ENCODE measurements at places on chromosomes 4 and X.

DNA sequence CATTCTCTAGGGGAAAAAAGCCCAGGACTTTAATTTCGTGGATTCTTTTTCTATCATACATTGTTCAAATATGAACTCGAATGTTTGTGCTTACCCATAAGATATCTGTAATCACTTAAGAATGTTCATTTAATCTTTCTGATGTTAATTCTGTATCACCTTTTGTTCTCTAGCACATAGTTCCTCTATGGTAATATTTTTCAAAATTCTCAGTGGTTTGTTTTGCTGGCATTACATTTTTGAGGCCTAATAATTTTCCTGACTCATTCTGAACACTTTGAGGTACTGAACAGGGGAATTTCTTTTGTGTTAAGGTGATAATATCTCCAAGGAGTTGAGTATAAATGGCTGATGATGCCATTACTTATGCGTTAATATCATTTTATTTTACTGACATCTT, 490.7 kb upstream of the PITX2 start:
- no peak for DNase-seq

GRCh38 chrX:137172317-137172948, 138.6 kb upstream of the GPR101 start:
- DNase-seq: no peak

DNA sequence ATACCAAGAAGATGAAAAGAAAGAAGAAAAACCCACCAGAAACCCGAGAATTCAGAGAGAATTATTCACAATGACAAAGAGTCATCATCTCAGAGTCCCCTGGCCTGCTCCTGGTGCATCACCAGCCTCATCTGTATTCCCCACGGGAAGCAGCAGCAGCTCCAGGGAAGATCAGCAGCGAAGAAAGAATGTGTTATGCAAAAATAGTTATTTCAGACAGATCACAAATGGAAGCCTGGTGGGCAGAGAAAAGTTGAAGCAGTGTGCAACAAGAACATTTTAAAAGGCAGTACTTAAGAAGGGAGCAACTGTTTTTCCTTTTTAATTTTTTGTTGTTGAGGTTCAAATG, 189.2 kb downstream of the PPP3CA start:
- DNase-seq: no peak

- DNase-seq: no peak
These were observed 674.8 kb upstream of the INTU start for GRCh38 chr4:126957987-126958386.

DNA sequence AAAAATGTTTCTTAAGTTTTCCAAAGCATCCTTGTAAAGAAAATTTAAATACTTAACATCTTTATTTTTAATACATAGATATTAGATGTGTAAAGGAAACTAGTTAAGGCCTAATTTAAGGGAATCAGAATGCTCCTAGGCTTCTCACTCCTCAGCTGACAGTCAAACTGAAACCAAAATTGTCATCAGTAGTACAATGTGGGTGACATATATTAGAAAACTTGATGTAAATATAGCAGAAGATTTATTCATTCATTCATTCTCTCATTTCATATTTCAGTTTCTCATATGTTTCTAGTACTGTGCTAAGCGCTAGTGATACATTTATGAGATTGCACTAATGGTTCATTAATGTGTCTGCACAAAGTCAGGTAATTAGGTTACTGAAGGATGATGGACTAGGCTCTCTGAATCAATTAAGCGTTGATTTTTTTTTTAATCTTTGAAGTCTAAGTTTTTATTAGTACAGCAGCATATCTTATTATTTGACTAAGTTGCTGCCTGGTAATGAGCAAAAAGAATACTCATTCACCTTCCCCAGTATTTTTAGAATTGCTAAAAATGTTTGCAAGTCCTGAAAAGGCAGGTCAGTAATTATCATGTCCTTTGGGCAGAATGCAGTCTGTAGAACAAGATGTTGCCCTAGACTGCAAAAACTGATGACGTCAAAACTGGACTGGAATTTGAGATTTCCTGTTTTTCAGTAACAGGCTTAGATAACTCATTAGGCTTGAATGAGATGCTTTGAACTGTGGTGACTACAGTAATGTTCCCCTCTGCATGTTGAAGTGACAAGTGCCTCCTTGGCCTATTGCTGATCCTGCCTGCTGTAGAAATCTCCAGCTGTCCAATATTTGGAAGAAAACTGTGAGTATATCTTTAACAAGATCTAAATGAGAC, 128.7 kb downstream of the ARHGAP24 start:
- DNase-seq: peak; percentile 2

GRCh38 chr4:57168982-57169381, 58.8 kb upstream of the IGFBP7 start:
- no peak for DNase-seq

DNA sequence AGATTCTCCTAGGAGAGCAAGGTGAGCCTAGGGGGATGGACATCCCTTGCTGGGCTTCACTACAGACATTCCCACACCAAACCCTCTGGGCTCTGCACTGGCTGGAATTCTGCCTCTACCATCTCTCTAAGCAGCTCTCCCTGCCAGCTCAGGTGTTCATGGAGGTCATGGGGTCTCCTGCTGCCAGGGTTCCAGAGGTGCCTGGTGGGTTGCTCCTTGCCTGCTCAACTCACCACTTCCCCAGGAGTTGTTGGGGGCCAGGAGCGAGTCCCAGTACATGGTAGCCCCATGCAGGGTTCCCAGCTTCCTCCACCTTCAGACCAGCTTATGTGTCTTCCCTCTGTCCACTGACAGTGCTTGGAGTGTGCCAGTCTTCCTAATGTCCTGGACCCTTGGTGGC, 167.8 kb upstream of the PAQR3 start:
- no peak for DNase-seq

GRCh38 chrX:70998411-70999027, 67.6 kb upstream of the SLC7A3 start:
- DNase-seq: no peak

- DNase-seq: peak; percentile 36
These were observed 25.4 kb downstream of the SEC31A start for GRCh38 chr4:82865592-82865991.

GRCh38 chrX:2251211-2251610, 249.6 kb downstream of the DHRSX start:
- DNase-seq: no peak

- no peak for DNase-seq
These were observed 52.7 kb downstream of the TBC1D9 start for GRCh38 chr4:140703463-140703862.

GRCh38 chrX:154714925-154715324, 36.0 kb downstream of the GAB3 start:
- DNase-seq: no peak

- DNase-seq: no peak
These were observed 1.4 kb downstream of the PLXNB3 start for GRCh38 chrX:153765138-153766079.

- no peak for DNase-seq
These were observed 32.6 kb downstream of the STAG2 start for GRCh38 chrX:123993904-123994635.

GRCh38 chr4:1279253-1279652, 10.4 kb upstream of the MAEA start:
- DNase-seq: no peak

DNA sequence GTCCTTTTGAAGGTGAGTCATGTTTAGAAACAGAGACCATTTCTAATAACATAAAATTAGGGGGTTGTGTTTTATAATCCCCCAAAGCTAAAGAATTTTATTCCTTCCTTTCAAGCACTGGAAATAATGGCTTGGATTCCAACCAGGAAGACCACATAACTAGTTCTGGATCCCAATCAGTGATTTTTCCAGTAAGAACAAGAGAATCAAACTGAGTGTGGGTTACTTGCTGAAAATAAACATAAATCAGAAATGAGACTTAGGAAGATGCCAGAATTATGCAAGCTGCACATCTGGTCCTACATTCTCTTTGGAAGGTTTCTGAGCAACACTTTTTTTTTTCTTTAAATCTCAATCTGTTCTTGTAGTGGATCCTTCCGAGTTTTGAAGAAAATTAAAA, 76.3 kb downstream of the SOWAHB start:
- DNase-seq: peak; percentile 65

GRCh38 chr4:122632396-122633143, 11.7 kb upstream of the IL21 start:
- no peak for DNase-seq

GRCh38 chr4:40350627-40351227, 15.6 kb downstream of the CHRNA9 start:
- DNase-seq: no peak

- DNase-seq: no peak
These were observed 1.9 kb downstream of the CCDC110 start for GRCh38 chr4:185469580-185470154.

DNA sequence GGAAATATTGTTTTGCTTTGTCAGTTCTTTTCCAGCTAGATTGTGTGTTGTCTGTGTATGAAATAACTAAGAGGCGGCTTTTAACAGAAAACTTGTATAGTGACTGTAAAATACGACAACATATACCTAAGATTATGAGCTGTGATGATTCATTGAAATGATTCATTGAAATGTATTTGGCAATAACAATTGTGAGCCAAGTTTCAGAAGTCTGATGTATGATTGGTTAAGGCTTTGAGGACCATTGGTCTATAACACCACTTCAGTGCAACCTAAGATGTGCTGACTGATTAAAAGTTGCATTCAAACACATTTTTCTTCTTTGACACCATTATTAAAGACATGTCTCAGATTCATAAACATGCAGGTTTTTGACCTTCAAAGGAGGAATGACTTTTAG, 76.6 kb downstream of the PTPN13 start:
- peak; percentile 62 for DNase-seq

GRCh38 chrX:48684134-48684533, 535 bp downstream of the WAS start:
- no peak for DNase-seq

GRCh38 chr4:73387552-73387951, 16.5 kb upstream of the ALB start:
- DNase-seq: no peak

DNA sequence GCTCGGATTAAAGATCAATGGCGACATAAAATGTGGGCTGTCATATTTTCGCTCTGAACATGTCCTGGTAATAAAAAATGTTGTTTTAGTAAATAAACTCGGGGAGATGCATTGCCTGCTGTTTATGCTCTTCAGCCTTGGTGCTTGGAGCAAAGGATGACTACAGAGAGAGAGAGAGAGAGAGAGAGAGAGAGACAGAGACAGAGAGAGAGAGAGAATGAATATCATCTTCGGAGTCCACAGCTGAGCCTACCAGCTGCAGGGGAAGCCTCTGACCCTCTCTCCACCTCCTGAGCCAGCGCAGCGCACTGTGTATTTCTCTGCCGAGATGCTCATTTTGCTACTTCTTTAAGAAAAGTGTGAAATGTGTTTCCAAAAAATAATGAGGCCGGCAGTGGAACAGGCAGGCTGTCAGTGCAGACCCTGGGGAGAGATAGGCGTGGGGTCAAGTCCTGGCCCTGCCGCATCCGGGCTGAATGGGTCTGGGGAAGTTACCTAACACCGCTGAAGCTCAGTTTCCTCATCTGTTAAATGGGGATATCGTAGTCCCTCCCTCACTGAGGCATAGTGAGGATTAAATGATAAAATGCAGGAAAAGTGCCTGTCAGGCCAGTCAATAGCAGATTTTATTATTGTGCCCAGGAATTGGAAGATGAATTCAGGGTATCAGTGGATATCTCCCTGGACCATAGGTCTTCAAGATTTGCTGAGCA, 58.5 kb upstream of the LGI2 start:
- DNase-seq: no peak

DNA sequence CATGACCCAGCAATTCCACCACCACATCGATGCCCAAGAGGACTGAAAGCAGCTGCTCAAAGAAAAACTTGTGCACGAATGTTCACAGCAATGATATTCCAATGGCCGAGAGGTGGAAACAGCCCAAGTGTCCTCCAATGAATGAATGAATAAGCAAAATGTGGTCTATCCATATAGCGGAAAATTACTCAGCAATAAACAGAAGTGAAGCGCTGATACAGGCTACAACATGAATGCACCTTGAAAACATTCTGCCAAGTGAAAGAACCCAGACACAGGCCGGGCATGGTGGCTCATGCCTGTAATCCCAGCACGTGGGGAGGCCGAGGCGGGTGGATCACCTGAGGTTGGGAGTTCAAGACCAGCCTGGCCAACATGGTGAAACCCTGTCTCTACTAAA, 5.2 kb upstream of the SLC2A9 start:
- no peak for DNase-seq

- no peak for DNase-seq
These were observed 500.2 kb downstream of the INPP4B start for GRCh38 chr4:142345924-142346323.

DNA sequence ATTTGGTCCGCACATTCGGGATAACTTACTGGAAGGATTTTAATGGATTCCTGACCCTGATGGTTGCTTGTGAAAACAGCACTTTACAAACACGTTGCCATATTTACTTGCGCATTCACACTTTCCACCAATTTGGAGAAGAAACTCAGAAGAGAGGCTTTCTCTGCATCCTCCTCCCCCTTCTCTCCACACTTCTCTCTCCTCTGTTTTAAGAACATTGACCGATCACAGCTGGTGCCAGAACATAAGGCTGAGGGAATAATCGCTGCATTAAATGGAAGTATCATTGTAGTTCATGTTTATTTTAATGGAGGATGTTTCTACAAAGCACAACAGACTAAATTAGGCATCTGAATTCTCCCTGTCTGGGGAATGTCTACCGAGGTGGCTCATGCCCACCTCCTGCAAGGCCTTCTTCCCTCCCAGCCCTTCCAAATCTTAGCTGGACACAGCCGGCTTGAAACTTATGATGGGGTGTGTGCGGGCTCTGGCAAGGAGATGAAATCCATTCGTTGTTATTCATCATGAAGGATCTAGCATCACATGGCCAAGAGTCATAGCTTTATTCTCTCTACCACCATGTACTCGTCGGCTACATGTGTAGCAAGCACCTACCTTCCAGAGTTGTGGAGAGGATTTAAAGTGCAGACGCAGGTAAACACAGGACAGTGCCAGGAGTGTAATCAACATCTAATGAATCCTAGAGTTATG, 204.1 kb downstream of the LDB2 start:
- DNase-seq: no peak

GRCh38 chr4:38377195-38377594, 286.8 kb upstream of the KLF3 start:
- no peak for DNase-seq

- peak; percentile 17 for DNase-seq
These were observed 61.2 kb upstream of the HOPX start for GRCh38 chr4:56742080-56742871.

DNA sequence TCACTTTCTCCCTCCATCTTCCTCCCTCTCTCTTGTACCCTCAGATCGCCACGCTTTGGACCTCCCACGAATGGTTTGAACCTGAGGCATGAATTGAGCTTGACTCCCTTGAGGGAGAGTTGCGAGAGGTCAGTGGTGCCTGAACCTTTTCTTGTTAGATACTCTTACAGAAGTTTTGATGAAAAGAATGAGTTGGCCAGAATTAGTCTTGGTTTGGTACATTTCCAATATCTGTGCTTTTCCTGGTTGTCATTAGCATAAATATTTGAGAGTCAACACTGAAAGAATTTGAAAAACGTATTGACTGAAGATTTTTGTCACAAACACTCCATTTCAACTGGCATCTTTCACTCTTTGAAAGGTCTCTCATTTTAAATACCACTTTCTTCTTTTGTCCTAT, 510.6 kb upstream of the DIPK2B start:
- DNase-seq: no peak

DNA sequence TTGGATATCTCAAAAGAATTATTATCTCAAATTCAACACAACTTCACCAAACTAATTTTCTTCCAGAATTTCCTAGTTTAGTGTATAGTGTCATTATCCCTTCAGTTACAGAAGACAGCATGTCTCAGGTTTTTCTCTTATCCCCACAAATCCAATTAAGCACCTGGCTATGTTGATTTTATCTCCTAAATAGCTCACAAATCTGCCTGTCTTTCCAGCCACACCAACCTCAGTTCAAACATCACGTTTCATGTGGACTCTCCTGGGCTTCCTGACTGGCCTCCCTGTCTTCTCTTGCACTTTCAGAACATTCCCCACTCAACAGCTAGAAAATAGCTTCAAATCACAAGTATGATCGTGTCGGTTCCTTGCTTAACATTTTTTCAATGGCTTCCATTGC, 14.8 kb downstream of the STK32B start:
- no peak for DNase-seq

Data from skeletal muscle cell (primary cell).